Right lung (tissue), 10 donors: ENCODE measurements at places on chromosomes 12 and 14. TPM values are rescaled to one million over a fixed set of nuclear protein-coding genes. Genes with fewer than 3 reads are reported as not detected.
A peak's percentile ranks its signal among the peaks of the same experiment; 100 is the strongest.

The CLEC4D gene
- polyA plus RNA-seq = 0.07 TPM

DNA sequence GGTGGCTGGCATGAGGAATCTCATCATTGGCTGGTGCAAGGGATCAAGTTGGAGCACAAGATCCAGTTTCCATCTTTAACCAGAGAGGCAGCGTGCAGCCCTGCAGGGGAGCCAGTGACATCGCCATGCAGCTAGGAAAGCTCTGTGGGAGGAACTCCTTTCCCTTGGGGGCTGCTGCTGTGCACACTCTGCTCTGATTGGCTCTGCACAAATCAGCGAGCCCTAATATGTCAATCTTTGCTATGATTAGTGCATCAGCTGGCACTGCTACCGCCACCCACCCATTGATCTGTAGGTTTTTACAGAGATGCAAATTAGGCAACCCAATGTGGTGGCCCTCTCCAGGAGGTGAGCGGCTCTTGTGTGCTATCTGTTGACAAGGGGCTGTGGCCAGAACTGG, 262.6 kb downstream of the PCNX1 start:
- DNase-seq = no peak

GRCh38 chr12:30806989-30807694, 52.4 kb upstream of the CAPRIN2 start:
- DNase-seq = peak; percentile 48

GRCh38 chr12:22396735-22397134, 62.2 kb upstream of the ST8SIA1 start:
- no peak for DNase-seq

- no peak for DNase-seq
These were observed 343.9 kb downstream of the LRFN5 start for GRCh38 chr14:41950428-41951151.

- no peak for DNase-seq
These were observed 61.5 kb downstream of the PDE3A start for GRCh38 chr12:20429852-20430251.
